ENCODE measurements at places on chromosomes 2 and 18.
A peak's percentile ranks its signal among the peaks of the same experiment; 100 is the strongest.

DNA sequence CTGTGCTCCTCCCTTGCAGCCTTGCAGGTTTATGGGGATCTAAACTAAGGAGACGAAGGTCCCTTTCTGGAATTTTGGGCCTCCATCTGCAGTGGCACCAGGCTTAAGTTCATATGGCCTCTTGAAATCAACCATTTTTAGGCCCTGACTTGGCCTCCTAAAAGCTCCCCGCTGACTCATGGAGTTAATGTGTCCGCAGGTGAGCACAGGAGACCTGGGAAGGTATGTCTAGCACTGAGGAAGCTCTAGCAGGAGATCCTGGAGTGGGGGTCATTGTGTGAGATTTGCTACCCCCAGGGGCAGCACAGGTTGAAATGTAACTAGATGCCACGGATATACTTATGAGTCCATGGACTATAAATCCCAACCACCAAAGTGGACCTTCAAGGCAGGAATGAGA, 95.9 kb upstream of the CELF4 start:
- no peak for DNase-seq

DNA sequence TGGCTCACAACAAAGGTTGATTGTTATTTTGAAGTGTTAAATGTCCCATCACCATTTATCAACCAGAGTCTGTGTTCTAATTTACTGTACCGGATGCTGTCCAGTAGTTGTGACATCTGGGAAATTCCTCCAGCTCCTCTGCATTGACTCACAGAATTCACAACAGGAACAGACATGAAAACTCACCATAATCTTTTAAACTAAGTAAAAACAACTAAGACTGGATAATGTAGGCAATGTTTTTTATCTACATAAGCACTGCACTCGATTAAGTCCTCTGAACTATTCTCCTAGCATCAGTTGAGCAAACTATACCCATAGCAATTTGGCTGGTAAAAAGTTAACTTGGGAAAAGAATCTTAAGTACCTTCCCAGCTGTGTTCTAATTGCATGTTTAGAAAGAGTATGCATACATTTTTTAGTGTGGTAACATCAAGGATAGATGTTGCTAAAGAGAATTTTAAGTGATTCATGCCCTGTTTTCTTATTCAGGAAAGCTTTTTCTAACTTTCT, 42.9 kb upstream of the MYO1B start:
- no peak for DNase-seq

DNA sequence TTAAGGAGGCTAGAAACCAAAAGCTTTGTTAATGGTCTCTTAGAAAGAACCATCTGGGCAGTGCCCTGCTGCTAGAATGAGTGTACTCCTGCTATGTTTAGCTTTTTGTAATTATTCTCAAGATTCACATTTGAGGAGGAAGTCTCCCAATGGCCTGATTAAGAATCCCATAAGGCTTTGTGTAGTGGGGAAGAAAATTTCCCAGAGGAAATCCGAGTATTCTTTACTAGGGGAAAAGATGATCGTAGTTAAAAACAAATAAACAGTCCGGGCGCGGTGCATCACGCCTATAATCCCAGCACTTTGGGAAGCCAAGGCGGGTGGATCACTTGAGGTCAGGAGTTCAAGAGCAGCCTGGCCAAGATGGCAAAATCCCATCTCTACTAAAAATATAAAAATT, 117.9 kb downstream of the PTRHD1 start:
- DNase-seq: no peak

DNA sequence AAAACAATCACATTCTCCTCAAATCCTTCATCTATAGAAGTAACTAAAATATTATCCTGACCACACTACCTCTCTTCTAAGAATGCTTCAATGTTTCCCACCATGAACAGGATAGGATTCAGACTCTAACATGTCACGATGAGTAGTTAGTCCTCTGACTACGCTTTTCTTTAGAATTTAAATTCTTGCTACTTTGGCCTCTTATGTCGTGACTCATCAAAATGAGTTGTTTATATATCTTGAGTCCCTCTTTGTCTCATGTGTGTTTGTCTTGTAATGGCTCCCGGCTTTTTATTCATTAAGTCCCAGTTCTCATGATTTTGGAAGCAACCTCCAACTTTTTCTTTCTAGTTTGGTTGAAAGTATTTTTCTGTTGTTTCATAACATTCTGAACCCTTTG, 1289.2 kb downstream of the DSC3 start:
- no peak for DNase-seq

GRCh38 chr2:14907014-14907612, 274.6 kb downstream of the LRATD1 start:
- no peak for DNase-seq

GRCh38 chr2:88137833-88138232, 10.0 kb upstream of the FABP1 start:
- no peak for DNase-seq

DNA sequence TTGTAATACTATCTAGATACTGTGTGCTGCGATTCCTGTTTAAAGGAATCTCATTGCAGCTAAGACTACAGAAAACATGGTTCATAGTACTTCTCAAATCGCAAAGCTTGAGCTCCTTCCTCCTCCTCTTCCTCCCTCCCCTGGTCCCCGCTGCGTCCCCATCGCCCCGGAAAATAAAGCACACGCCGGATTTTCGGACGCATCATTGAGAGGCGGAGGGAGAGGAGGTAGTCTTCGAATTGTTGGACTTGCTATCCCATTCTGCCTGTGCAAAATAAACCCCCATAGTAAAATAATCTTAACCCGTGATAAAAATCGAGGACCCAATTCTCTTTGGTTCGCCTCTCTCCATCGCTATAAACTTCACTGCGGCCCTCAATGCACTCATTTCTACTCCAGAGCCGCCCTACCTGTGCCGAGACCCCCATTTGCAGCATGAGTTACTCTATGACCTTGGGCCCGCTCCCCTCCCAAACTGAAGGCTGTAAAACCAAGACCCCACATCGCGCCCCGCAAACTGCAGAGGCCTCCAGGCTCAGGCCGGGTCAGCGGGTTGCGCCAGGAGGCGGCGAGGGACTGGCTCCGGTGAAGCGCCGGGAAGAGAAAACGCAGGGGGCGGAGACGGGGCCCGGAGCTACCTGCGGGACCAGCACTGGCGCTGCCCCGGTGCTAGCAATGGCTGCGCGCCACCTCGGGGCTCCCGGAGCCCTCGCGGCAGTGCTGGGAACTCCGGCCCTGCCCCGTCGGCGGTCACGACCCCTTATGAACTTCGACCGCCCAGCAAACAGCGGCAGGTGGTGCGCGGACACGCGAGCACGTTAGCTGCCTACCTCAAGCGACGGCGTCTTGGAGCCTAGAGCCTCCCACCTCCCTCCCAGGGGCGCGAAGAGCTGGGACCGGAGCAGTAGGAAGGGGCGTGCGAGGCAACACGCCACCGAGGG, 649 bp downstream of the ESCO1 start:
- DNase-seq: peak; percentile 35

DNA sequence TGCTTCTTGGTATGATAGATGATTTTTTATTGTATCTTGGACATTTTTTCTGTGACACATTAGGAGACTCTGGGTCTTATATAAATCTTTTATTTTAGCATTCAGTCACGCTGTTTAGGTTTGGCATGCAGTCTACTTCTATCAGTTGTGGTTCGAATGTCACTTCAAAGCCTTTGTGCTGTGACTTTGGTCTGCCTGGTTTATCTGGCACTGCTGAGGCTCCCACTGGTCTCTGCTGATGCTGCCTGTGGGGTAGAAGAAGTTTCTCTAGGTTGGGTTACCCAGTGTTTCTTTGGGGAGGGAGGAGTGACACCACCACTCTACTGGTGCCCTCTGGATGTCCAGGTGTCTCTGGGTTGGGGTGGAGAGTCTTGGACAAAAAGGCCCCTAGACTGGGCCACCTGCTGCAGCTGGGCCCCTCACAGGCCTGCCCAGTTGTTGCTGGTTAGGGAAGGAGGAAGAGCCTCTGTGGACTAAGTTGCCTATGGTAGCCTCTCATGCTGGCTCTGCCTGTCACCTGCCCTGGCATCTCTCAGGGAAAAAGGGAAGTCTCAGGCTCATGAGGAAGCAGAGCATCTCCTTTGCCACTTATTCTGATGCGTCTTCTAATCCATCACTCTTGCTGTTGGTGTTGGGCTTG, 115.4 kb upstream of the HS6ST1 start:
- no peak for DNase-seq

DNA sequence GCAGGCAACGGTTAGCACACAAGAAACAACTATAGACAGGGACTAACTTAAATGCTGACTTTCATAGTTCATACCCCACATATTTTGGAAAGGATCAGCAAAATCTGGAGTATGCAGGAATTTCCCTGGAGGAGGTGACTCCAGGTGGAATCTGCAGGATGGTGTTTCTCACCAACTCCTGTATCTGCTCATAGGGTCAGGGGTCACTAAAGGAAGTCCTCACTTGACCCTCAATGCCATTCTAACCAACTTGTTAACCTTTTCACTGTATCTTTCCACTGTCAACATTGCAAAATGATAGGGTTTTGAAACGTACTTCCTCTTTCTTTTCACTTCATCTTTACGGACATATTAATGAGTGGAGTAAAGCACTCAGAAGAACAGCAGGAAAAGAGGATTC, 207.0 kb upstream of the CXCR4 start:
- DNase-seq: no peak

DNA sequence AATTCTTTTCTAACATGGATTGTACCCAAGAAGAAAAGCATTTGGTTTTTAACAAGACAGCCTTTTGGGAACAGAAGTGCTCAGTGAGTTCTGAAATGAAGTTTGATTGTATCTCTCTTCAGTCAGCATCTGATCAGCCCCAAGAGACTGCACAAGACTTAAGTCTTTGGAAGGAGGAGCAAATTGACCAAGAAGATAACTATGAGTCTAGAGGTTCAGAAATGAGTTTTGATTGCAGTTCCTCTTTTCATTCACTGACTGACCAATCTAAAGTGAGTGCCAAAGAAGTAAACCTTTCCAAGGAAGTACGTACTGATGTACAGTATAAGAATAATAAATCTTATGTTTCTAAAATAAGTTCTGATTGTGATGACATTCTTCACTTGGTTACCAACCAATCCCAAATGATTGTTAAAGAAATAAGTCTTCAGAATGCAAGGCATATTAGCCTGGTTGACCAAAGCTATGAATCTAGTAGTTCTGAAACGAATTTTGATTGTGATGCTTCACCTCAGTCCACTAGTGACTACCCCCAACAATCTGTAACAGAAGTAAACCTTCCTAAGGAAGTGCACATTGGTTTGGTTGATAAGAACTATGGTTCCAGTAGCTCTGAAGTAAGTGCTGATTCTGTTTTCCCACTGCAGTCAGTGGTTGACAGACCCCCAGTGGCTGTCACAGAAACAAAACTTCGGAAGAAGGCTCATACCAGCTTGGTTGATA, 31.2 kb downstream of the ZDBF2 start:
- no peak for DNase-seq

GRCh38 chr2:23762141-23762540, 164.8 kb downstream of the ATAD2B start:
- no peak for DNase-seq

- DNase-seq: no peak
These were observed 491 bp downstream of the L3MBTL4 start for GRCh38 chr18:6414118-6414722.

DNA sequence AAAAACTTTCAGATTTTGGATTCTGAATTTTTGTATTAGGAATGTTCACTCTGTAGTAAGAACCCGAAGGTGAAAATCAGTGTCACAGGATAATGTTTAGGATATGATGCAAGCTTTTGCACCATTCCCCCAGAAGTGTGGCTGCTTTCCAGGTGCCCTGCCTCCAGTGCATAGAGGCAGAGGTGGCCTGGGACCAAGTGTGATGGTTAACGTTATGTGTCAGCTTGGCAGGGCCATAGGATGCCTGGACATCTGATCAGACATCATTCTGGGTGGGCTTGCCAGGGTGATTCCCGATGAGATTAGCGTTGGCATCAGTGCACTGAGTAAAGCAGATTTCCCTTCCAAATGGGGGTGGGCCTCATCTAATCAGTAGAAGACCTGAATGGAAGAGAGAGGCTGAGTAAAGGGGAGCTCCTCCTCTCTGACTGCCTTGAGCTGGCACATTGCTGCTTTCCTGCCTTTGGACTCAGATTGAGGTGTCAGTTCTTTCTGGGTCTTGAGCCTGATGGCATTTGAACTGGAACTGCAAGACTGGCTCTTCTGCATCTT, 177.4 kb upstream of the HS6ST1 start:
- DNase-seq: no peak

GRCh38 chr18:23565916-23566547, 20.3 kb downstream of the NPC1 start:
- DNase-seq: no peak

DNA sequence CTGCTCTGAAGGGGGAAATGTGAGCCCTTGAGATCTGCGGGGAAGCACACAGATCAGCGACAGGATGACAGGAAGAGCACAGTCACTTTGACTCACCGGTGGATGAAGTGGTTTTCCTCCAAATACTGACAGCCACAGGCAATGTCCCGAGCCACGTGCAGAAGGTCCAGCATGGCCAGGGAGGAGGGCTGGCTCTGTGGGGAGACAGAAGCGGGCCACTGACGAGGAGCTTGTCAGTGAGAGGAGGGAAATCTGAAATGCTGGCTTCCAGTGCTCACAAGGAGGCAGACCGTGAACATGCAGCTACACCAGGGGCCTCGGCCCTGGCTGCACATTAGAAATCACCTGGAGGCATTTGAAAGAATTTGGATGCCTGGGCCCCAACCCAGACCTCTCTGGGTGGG, 98.7 kb downstream of the CLIP4 start:
- no peak for DNase-seq

DNA sequence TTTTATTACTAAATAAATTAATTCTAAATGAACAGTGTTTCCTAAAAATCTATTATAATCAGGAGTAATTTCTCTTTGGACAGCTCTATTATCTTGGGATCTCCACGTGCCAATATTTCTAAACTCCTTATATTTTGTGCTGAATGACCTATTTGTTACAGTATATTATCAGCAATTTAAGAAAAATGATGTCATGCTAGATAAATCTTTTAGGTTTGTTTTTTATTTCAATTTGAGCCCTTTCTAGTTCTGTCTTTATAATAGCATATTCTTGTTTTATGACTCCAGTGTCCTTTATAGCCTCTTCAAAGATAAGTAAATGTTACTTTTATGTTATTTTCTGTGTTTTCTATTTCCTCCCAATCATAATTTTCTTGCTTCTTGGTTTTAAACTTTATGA, 269.2 kb downstream of the CCDC102B start:
- DNase-seq: no peak
